Fibroblast of pulmonary artery (primary cell): ENCODE measurements at places on chromosomes 12 and 14.

- DNase-seq: peak; percentile 53
Observed at GRCh38 chr14:36661506-36662257, at the start of gene PAX9. Gene PAX9 (plus strand): TSS chr14:36661860. CDS start chr14:36662090, 230 bp downstream.

GRCh38 chr12:64461634-64462414 is 9.9 kb downstream of the TBK1 start:
- peak; percentile 82 for DNase-seq

- no peak for DNase-seq
Observed at GRCh38 chr14:103763730-103764488, 48.3 kb downstream of the ZFYVE21 start.

DNA sequence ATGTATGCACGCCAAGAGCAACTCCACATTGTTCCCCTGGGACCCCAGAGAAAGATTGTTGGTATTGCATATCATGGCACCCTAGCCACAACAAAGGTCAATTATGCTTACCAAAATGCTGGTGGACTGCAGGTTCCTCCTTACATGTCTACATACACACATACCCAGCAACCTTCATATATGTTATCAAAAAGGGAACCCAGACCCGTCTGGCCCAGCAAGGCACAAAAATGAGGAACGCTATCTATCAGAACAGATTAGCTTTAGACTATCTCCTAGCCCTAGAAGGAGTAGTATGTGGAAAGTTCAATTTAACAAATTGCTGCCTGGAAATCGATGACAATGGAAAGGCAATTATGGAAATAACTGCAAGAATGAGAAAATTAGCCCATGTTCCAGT is 61.5 kb downstream of the DHRS2 start:
- DNase-seq: no peak

DNA sequence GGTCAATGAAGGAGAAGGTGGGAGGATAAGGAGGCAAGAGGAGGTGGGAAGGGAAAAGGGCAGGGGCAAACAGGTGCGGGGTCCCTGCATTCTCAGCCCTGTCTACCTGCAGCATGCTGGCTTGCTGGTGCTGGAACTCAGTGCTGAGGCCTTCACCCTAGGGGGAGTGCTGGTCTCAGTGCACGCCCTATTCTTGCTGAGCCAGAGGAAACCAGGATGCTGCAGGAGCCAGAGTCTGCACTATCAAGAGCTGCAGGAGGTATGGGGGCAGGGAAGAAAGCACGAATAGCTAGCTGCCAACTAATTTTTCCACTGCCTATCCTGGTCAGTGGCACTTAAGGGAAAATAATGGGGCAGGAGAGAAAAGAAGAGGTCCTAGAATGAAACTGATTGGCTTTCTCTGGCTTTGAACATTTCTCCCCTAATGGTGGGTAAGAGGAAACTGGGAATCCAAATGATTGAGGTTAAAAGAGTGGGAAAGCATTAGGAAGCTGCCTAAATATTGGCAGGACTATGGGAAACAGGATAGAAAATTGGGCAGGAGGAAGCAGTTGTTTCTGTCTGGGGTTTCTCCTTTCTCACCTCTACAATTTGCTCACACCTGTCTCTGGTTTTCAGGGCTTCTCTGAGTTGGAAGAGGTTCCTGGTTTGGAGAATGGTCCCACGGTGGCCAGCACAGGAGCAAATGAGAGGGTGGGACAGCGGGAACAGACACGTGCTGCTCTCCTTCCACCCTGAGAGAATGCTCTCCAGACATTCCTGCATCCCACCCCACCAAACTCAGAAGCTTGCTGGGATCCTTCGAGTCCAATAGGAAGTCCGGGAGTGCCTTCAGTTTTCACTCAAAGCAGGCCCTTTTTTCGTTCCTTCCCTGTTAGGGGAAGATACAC is 1.9 kb downstream of the TMEM253 start:
- no peak for DNase-seq

DNA sequence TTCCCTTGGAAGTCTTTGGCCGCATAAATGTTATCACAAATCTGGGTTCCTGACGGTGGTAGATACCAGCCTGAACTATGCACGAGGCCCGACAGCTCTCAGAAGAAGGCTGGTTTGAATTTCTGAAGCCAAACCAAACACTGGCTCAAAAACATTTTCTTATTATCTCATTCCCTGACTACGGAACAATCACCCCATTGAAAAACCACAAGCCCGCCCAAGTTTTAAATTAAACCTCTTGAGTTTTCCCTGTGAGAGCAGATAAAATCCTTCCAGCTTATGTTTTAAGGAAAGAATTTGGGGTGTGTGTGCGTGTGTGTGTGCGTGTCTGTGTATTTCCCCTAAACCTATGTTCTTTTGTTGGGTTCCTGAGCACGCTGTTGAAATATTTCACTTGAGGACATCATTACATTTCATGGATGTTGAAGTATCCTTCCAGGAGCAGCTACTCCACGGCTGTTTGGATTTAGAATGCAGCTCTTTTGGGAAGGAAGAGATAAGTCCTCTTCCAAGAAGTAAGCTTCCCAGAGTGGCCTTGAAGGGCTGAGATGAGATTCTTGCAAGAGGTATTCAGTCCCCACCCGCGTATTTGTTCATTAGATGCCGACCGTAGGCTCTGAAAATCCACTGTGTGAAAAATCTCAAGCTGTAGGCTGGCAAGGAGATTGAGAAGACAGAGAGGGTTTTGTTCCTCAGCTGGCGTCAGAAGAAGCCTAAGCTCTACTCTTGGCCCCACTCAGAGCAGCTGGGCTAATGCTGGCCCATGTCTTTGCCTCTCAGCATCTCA is 131.0 kb upstream of the NCOR2 start:
- peak; percentile 84 for DNase-seq

- DNase-seq: no peak
Observed at GRCh38 chr12:13786646-13787045, 194.8 kb downstream of the GRIN2B start.

DNA sequence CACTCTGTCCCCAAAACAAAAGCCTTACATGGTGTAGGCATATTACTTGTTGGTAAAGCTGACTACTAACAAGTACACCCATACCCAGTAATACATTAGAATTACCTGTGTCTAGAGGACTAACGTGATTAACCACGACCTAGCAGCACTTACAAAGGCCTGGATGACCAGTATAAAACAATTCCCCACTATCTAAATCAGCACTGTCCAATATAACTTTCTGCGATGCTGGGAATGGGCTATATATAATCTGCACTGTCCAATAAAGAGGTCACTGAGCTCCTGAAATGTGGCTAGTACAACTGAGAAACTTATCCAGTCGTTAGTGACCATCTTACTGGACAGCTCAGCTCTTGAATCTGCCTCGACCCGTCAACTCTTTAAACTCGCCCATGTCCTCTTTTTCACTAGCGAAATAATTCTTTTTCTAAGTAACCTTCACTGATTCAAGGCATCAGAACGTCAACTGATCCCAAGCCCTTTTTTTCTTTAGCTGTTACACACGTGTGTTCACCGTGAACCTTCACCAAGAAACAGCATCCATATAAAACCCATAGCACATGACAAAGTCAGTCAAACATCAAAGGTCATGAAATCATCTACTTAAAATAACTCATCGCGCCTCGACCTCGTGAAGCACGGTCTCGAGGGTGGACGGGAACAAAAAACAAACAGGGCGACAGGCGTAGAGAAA is 905 bp upstream of the CIPC start:
- DNase-seq: no peak

GRCh38 chr14:59926534-59926933 is 6.6 kb downstream of the LRRC9 start:
- no peak for DNase-seq

DNA sequence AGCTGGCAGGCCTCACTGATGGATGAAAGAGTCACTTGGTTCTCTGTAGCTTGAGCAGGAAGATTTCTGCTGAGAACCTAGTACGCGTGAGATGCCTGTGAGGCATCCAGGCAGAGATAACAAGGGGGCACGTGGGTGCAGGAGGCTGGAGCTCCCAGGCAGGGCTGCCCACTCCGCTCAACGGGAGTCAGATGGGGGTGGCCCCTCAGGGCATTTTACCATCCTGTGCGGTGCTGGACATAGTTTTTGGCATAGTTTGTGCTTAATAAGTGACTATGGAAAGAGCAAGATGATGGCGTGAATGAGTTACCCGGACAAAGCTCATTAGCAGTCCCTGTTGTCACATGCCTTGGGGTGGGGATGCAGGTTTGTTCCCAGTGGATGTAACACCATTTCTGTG is 182.8 kb downstream of the TSPAN9 start:
- DNase-seq: no peak

GRCh38 chr14:55470025-55470424 is 29.6 kb upstream of the TBPL2 start:
- DNase-seq: peak; percentile 34

DNA sequence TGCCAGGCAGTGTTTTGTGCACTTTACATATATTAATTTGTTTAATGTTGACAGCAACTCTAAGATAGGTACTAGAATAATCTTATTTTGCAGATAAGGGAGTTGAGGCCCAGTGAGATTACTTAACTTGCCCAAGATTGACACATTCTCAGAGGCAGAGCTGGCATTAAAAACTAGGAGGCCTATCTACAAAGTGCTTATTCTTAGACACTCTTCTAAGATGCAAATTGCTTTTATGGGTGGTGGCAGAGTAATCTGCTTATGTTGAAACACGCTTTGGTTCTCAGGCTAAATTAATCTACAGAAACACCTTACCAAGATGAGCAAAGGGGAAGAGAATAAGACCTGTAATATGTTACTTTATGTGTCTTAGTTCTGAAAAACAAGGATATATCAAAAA is 7.2 kb downstream of the MGP start:
- no peak for DNase-seq

- no peak for DNase-seq
Observed at GRCh38 chr12:27517961-27518665, 5.9 kb upstream of the PPFIBP1 start.

GRCh38 chr12:97404543-97404942 is 58.1 kb upstream of the RMST start:
- DNase-seq: peak; percentile 22

DNA sequence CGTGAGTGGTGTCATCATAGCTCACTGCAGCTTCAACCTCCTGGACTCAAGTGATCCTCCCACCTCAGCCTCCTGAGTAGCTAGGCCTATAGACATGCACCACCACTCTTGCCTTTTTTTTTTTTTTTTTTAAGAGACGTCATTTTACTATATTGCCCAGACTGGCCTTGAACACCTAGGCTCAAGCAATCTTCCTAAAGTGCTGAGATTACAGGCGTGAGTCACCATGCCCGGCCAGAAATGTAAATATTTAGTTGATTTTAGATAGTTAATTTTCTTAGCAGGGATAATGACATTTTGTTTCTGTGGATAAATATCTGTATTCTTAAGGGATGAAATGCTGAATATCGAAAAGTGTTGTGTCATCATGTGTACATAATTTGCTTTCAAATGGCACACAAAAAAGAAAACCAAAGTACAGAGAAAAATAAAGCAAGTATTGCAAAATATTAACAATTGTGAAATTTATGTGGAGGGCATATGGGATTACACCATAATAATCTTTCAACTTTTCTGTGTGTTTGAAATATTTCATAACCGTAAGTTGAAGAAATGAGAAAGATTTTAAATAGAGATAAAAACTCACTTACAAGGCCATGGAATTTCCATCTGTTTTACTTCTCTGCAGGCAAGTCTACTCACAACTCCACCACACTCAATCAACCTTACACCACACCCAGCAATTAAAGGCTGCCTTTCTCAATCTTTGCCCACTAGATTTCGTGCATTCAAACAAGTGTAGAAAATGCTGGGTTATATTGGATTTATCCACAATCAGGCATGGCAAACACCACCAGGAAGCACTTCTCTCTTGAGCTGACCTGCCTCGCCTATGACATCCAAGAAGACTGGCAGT is 93.7 kb downstream of the SPTSSA start:
- DNase-seq: peak; percentile 82

- DNase-seq: no peak
Observed at GRCh38 chr12:6231359-6232268, 31.4 kb downstream of the CD9 start.

GRCh38 chr12:57148469-57149244 is 1.2 kb upstream of the LRP1-AS start:
- peak; percentile 89 for DNase-seq

GRCh38 chr12:131621701-131622421 is 89.0 kb upstream of the SFSWAP start:
- no peak for DNase-seq

- DNase-seq: no peak
Observed at GRCh38 chr12:94872971-94873733, 130.3 kb downstream of the NDUFA12 start.

GRCh38 chr12:83971781-83972180 is 940.8 kb downstream of the SLC6A15 start:
- DNase-seq: no peak

GRCh38 chr12:122322501-122322900 is 56.2 kb upstream of the VPS33A start:
- peak; percentile 48 for DNase-seq

- DNase-seq: no peak
Observed at GRCh38 chr12:76715332-76715731, 48.6 kb upstream of the ZDHHC17 start.

DNA sequence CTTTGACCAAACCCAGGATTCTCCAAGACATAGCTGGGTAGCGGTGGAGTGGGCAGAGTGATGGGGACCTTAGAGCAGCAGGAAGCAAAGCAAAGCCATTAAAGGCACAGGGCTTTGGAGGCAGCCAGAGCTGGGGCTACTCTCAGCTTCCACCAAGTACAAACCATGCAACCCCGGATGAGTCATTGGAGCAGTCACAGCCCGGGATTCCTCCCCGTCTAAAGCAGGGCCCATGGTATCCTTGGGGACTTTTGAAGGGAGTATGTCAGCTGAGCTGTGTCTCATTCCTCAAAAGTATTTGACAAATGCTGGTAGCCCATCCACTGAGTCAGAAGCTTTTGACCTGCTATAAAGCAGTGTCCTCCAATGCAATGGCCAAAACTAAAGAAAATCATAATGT is 9.7 kb upstream of the IFI27 start:
- DNase-seq: peak; percentile 59

DNA sequence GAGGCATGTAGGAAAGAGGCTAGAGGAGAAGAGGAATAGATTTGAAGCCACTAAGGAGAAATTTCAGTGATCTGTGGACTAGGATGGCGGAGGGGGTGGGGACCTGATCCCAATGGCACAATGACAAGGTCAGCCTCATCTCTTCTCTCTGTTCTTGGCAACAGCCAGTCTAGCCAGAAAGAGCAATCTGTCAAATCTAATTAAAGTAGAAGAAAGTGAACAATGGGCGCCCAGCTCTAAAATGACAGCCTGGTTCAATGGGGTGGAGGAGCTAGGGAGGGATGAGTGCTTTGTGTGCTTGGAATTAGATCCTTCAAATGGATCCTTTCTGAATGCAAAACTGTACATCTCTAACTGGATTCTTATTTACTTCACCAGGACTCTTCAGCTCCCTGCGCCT is 37.2 kb upstream of the TUBA1C start:
- no peak for DNase-seq
